Cardiac septum (tissue), 1 donor: ENCODE measurements at places on chromosomes 1 and 21.

GRCh38 chr1:92848201-92848600, 16.4 kb downstream of the RPL5 start:
- no peak for DNase-seq

DNA sequence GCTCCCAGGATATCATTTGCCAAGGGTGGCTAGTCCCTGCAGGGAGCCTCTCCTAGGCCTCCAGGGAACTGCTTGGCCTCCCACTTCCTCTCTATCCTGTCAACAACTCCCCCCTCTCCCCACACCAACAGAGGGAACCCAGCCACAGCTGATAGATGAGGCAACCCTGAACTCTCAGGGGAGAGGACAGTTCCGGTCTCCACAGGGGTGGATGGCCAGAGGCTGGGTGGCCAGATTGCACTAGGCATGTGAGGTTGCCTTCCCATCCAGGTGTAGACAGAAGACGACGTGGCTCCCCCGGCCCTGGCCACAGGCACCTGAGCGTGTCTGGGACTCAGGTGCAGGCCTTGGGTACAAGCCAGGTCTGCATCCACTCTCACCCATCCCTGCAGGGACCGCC, 53.3 kb downstream of the TOR1AIP2 start:
- no peak for DNase-seq

DNA sequence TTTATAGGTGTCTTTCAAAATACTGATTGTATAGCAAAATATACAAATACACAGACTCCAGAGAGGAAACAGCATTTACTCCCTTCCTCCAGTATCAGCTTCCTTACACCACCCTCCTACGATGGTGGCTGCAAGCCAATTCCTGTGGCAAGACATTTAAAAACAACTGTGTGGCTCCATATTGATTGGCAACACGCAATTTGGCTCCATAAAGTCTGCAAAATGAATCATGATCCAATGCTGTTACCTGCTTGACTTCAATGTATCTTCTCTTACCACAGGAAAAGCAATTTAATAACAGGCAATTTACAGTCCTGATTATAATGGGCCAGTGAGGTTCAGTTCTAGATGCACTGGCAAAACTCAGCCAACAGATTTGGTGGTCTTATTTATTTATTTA, 19.7 kb upstream of the ATP6V1G3 start:
- DNase-seq: no peak

GRCh38 chr1:176521211-176521610, 58.2 kb downstream of the PAPPA2 start:
- no peak for DNase-seq

DNA sequence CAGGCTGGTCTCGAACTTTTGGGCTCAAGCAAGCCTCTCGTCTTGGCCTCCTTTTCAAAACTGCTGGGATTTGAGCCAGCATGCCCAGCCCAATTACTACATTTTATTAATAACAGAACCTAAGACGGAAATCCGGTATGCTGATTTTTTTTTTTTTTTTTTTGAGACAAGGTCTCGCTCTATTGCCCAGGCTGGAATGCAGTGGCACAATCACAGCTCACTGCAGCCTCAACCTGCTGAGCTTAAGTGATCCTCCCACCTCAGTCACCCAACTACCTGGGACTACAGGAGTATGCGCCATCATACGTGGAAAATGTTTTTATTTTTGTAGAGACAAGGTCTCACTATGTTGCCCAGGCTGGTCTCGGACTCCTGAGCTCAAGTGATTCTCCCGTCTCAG, 20.2 kb downstream of the ACBD3 start:
- DNase-seq: no peak

- DNase-seq: no peak
Measured at GRCh38 chr1:112803906-112804762, 89.0 kb upstream of the PPM1J start.

DNA sequence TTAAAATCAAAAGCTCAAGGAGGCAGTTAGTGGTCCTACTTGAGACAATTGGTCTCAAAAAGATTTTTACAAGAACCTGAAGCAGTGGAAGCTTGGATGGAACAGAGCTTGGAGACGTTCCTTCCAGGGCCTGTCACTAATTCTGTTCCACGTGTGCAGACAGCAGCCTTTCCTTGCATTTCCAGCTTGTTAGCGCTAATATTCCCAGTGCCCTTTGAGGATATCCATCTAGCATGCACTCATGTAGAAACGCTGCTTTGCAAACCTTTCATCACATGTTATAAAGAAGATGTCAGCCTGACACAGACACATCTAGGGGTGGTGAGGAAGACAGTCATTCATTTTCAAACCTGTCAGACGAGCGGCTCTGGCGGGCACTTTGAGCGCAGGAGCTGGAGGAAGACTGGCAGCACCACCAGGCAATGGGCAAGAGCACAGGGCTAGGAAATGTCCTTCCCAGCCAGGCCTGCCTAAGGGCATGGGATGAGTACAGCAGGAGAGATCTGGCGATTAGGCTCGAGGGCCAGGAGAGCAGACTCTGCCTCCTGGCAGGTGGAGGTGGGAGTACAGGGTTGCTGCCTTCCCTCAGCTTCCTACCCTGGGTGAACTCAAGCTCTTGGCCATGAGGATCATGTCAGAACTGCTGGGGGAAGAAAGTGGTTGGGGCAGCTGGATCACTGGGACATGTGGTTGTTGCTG, 55.5 kb downstream of the CASQ2 start:
- DNase-seq: no peak

DNA sequence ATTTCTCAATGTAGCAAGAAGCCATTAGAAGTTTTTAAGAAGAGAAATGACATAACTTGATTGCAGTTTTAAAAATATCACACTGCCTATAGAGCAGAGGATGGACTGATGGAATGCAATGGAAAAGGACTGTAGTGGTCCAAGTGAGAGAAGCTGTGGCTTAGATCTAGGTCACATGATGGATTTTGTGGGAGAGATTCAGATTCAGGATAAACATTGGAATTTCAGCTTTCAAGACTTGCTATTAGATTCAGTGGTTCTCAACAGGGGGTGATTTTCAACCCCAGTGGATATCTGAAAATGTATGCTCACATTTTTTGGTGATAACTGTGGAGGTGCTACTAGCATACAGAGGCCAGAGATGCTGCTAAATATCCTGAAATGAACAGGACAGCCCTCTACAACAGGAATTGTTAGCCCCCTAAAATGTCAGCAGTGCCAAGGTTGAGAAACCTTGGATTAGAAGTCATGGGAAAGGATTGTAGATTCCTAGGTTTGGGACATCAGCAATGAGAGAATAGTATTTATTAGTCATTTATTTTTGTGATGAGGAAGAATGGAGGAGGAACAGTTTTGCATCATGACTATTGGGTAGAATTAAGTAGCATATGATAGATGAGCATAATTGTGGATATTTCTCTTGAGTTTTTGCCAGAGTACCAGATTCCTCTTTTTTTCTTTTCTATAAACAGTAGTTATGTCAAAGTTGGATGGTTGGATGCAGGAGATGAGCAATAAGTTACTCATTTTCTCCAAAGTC, 30.1 kb upstream of the KCNK2 start:
- DNase-seq: no peak

- DNase-seq: no peak
Measured at GRCh38 chr1:165674599-165674998, 23.8 kb downstream of the ALDH9A1 start.

- DNase-seq: no peak
Measured at GRCh38 chr1:117045644-117046043, 14.5 kb upstream of the TTF2 start.

DNA sequence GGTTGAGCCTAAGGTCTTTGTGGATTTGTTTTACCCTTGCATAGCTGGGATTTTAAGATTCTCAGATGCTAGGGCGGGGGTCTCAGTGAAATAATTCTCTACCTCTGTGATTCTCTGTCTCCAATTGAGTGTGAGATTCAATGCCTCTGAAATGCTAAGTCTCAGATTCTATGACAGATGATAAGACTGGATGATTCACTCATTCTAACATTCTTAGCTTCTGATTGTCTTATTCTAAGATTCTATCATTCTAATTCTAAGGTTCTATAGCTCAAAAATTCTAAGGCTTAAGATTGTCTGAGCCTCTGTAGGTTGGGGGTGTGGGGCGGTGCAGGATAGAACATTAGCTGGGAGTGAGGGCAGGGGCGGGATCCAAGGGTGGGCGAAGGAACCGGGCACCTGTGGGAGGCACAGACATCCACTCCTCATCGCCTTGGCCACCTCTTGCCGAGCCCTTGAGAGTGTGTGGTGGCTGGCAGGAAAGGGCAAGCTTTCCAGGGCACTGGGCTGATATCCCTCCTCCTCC, 29.5 kb downstream of the ADGRB2 start:
- DNase-seq: no peak

DNA sequence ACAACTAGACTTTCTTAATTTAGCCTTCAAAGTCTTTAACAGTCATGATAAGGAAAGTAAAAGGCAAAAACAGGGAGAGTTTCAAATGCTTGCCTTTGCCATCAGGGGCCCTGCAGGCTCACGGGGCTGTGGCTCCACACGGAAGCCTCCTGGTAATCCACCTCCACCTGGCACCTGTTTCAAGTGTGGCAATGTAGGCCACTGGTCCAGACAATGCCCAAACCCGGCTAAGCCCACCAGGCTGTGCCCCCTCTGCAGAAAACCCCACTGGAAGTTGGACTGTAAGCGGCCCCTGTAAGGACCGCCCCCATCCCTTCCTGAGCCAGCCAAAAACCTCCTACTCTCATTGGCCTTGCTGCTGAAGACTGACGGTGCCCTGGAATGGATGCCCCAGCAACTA, 32.5 kb downstream of the VN1R5 start:
- no peak for DNase-seq

GRCh38 chr1:44024031-44024902, 7.0 kb downstream of the SLC6A9 start:
- no peak for DNase-seq

GRCh38 chr1:48939042-48939441, 162.4 kb upstream of the BEND5 start:
- no peak for DNase-seq

GRCh38 chr1:240107058-240107684, 15.5 kb downstream of the FMN2 start:
- DNase-seq: no peak

DNA sequence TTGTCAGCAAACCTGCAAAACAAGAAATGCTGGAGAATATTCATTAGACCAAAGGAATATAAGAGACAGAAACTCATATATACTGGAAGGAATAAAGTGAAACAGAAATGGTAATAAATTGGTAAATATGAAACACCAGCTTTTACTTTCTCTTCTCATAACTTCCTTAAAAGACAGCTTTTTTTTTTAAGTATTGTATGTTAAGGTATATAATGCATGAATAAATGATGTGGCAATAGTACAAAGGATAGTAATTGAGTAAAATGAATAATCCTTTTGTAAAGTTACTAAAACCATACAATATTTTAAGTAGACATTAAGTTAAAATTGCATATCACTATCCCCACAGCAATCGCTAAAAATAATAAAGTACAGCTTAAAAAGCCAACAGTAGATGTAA, 64.8 kb downstream of the TRIM33 start:
- DNase-seq: no peak

- no peak for DNase-seq
Measured at GRCh38 chr1:215421744-215422143, 145.4 kb upstream of the KCTD3 start.

DNA sequence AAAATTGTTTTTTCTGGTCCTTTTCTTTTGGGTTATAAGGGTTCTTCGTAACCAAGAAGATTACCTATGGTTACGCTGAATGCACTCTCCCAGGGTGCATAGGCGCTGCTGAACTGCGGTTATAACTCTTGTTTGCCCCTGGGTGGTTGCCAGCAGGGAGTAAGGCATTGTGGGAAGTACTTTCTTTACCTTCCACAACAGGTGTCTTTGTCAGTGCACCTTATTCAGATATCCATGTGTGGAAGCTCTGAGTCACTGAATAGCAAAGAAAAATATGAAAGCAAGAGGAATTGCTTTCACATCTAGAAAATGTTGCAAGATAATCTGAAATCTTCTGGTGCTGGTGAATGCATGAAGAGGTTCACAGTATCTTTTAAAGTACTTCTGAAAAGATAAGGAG, 124.4 kb upstream of the CACYBP start:
- no peak for DNase-seq

DNA sequence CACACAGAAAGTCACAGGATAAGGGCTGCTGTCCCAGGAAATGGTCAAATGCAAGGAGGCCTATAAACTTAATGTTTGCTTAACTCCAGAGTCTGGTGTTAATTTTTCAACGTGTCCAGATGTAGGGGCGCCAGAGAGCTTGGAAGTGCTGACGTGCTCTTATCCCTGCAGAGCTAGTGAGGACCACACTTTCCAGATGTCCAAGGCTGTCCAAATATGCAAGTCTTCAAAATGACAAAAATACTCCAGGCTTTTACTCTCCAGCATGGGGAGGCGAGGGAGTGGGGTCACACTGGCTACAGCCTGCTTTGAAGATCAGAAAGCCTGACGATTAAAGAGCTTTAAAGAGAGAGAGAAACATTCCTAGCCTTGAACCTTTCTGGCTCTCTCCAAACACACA, 57.6 kb downstream of the ABCA4 start:
- no peak for DNase-seq

DNA sequence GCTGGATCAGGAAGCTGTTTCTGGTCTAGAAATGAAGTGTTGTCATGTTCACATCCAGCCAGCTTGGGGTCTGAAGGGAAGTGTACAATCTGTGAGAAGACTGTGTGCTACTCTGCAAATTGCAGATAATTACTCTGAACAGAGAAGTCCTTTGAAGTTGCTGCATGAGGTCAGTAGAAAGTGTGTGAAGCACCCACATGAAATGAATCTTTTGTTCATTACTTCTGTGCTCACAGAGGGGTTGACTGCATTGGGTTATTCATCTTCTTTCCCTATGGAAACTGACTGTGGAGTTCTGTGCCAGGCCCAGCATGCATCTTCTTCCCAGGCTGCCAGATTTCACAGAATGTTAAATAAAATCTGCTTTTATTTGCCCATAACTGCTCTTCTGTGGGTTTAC, 47.1 kb downstream of the CTH start:
- no peak for DNase-seq

DNA sequence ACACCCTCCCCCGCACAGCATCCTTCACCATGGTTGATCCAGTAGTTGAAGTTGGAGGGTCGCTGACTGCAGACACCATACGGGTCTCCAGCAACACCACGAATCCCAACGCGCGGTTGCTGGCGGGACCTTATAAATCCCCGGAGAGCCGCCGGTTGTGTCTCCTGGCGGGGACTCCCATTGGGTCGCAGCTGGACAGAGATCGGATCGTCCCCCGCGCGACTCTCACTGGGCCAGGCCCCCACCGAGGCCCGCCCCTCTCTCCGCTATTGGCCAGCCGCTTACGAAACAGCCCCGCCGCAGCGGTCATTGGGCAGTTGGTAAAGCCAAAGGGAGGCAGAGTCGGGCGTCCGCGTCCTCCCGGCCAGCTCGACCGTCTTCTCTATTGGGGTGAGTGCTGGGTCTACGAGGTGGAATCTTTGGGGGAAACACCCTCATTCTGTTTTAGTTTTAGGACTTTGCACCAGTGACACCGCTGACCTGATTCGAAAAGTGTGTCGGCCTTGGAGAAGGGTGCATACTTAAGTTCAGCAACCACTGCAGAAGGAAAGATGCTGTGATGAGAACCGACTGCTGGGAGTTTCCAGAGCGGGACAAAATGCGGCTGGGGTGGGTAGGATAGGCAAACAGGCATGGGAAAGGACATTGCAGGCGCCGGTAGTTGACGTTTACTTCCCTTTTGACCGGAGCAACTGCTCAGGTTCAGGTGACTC, 27.4 kb downstream of the RABIF start:
- peak; percentile 98 for DNase-seq

- DNase-seq: no peak
Measured at GRCh38 chr1:177960939-177961622, 8.8 kb downstream of the SEC16B start.
